GM04503 (cell line): ENCODE measurements at places on chromosomes 6 and 20.

DNA sequence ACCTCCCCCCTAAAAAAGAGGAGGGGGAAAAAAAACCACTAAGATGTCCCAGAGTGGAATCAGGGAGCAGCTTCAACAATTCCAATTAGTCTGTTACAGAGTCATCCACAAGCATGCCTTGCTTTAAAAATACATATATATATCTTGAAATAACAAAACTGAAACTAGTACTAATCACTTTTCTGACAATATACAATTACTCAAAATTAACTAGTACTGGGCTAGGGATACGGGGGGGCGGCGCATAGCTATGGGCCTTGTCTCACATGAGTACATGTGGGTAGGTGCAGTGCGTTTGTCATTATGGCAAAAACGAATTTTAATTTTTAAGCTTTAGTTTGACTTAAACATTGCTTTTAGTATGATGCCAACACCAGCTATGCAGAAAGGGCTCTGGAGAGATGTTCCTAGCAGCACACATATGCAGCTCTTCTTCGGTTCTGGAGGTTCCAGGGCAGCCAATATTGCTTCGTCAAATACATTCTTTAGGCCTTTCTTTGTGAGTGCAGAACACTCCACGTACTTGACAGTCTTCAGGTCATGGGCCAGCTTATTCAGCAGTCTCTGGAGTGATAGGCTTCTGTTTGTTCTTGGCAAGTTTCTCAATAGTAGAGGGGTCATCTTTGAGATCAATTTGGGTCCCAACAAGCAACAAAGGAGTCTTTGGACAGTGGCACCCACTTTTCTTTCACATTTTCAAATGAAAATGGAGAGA is 38.8 kb downstream of the ITCH start:
- DNase-seq, result no peak

- DNase-seq, result no peak
Measured at GRCh38 chr20:37837924-37838323, 65.0 kb upstream of the VSTM2L start.

- DNase-seq, result no peak
Measured at GRCh38 chr6:160510199-160510598, 153.9 kb downstream of the LPA start.

GRCh38 chr6:101572627-101573026 is 179.1 kb downstream of the GRIK2 start:
- no peak for DNase-seq

DNA sequence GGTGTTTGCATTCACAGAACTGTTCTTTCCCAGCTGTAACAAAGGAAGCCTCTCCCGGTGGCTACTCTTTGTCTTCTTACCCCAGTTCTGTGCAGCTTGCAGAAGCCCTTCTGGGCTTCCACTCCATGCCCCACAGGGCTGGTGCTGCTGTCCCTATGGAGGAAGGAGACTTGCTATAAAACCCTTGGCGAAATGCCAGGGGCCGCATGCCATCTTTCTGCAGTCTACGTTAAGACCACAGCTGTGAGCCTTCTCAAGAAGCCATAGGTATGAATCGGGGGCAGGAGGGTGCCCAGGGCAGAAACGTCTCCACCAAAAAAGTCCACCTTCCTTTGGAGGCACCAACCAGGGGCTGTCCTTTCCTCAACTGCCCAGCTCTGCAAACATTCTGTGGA is 60.7 kb downstream of the PRND start:
- no peak for DNase-seq

DNA sequence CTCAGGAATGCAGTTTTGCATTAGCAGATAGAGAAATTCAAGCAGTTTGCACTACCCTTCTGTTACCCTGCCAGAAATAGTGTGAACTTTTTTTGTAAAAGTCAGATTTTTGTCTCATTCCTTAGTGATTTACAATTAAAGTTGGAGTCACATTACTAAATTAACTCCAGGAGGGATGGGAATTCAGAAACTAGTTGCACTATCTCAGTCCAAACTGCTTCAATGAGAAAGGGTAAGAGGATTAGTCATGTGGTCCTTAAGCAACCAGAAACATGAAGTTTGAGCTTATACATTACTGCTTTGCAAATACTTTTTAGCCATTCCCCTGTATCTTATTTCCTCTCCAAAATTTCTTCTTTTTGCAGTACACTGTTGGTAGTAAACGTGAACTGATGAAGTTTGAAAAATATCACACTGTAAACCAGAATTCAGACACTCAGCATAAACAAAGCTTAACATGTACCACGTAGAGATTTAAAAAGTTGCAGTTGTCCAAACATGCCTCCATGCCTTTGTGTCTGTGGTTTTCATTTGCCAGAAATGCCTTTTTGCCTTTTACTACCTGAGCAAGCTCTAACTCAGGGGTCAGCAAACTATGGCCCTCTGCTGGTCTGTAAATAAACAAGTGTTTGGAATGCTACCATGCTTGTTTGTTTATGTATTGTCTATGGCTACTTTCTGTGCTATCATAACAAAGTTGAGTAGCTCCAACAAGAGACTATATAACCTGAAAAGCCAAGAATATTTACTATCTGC is 49.7 kb downstream of the TP53INP2 start:
- peak; percentile 35 for DNase-seq

DNA sequence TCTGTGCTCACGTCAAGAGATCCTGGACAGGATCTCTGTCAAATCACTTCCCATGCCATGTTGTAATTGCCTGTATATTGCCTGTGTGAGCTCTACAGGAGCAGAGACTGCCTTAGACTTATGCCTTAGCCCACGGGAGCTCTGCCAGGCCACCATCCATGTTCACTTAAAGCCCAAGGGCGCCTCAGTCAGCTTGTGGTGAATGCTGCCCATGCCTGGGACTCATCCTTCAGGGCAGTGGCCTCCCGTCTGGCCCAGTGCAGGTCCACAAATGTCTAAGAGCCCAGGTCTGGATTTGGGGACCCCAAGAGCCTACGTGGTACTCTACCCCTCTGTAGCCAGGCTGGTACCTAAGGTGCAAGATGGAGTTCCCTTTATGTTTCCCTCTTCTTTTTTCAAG is 22.4 kb upstream of the BPIFA2 start:
- no peak for DNase-seq

GRCh38 chr6:17318435-17319165 is 37.4 kb downstream of the RBM24 start:
- DNase-seq, result no peak

GRCh38 chr6:21208081-21208795 is 385.3 kb upstream of the SOX4 start:
- DNase-seq, result no peak

DNA sequence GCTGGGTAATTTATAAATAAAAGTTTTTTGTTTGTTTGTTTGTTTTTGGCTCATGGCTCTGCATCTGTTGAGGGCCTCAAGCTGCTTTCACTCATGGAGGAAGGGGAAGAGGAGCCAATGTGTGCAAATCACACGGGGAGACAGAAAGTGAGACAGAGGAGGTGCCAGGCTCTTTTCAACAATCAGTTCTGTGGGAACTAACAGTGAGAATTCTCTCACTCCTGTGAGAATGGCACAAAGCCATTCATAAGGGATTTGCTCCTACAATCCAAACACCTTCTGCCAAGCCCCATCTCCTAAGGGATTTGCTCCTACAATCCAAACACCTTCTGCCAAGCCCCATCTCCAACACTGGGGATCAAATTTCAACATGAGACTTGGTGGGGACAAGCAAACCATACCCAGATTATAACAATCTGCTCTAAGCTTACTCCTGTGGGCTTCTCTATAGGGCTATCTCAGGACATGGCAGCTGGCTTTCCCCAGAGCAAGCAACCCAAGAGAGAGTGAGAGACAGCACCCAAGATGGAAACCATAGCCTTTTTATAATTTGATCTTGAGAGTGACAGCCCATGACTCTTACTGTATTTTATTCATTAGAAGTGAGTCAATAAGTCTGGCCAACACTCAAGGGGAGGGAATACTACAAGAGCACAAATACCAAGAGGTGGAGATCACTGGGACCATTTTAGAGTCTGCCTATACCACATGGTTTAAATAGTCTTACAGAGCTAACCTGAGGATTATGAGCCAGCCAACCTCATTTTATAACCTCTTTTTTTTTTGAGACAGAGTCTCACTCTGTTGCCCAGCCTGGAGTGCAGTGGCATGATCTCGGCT is 22.8 kb upstream of the LRRC1 start:
- DNase-seq, result peak; percentile 32

DNA sequence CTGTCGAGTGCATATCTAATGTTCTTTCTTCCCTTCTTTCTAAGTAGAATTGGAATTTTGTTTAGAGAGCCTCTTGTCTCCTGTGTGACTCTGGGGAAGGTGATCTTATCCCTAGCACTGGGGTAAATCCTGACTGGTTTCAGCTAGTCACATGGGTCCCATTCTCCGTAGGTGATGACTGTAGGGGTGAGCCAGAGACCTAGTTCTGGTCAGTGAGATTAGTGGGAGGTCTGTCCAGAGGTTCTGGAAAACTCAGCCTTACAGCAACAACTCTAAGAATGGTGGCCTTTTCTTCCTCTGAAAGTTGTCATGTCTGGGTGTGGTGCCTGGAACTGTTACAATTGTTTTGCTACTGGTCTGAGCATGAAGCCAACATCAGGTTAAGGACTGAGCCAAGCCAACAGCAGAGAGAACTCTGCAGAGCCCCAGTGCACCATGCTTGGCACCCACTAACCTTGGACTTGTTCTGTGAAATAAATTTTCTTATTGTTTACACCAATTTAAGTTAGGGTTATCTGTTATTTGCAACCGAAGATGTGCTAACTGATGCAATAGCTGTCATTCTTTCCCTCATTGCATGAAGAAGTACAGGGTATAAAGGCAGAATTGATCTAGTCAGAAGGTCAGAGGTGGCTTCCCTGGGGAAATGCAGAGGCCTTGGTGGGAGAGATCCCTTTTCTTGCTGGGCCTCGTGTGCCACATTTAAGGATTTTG is 56.8 kb upstream of the TULP4 start:
- DNase-seq, result no peak

DNA sequence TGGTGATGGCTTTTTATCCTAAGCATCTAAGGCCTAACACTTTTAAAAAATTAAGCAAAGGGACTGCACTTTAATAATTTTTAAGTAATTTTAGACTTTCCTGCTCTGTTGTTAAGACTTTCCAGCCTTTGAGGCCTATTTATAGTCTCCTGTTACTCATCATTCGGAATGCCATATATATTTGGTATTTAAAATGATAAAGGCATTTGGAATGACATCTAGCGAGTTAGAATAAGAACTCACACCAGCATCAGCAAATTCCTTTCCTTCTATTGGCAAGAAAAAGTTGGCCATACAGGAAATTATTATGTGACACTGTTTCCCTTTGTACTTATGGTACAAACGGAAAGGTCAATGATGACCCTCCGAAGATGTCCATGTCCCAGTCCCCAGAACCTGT is 88.1 kb upstream of the STMND1 start:
- peak; percentile 69 for DNase-seq

DNA sequence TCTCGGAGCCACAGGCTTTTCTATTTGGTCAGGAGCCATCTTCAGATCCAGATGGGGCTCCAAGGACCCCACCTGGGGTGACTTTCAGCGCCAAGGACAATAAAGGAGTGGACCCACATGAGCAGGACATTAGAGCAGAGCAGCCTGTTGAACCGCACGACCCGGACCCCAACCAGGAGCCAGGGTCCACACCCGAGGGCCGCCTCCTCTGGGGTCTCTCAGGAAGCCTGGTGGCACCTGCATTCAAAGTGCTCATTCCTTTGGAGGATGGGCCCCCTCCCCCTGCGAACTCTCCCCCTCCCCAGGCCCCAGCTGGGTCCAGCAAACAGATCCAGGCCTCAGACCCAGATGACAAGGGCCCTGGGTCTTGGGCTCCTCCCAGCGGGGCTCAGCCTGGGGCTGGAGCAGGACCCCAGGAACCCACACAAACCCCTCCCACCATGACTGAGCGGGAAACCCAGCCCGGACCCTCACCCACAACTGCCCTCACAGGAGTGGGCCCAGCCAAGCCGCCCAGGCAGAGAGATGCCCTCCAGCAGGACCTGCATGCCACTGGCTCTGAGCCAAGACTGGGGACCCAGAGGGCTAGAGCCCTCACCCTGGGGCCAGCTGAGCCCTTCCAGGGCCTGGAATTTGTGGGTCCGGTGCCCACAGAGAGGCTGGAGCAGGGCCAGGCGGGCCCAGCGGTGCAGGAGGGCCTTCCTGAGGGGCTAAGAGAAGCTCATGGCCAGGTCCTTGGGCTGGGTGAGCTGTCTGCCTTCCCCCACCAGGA is 23.9 kb downstream of the RAB44 start:
- DNase-seq, result no peak

DNA sequence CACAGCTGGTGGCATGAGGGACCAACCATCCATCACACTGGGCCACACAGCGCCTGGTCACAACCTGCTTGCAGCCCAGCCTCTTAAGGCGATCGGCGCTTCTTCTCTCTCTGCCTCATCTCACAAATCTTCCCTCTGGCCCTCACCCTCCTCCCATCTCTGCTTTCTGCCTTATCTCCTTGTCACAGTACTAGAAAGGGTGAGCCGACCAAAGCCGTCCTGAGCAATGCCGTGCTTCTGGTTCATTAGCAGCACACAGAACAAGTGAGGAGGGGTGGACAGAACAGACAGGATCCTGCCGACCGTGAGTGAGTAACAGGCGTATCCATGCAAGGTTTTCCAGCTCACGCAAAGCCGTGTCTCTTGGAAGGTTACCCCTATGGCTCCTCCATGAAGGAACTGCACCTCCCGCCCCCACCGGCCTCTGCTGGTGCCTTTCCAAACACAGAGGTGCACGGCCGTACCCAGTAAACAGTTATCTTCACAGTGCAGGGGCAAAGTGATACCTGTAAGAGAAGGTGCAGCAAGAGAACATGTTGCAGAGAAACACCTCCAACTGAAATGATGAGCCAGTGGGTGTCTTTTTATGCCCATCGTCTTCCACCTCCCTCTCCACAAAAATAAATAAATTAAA is 331.7 kb downstream of the FARS2 start:
- no peak for DNase-seq

- no peak for DNase-seq
Measured at GRCh38 chr6:19609972-19610641, 227.1 kb upstream of the ID4 start.

DNA sequence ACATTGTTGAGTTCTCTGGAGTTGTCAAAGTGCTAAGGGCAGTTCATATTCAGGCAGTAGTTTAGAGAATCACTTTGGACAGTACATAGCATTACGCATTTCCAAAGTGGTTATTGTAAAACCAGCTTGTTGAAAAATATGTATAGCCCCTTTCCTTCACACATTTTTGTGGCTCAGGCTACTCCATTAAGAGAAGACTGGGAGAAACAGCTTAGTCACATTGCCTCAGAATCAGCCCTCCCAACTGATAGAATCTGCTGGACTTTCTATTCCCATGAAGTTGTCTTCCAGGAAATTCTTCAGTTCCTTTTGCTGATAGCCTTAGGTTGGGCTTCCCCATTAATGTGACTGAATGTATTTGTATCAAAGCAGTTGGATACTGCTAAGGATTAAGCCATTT is 39.5 kb upstream of the HDGFL1 start:
- no peak for DNase-seq

- DNase-seq, result peak; percentile 56
Measured at GRCh38 chr6:110958329-110959192, at the start of gene GTF3C6. TSS of gene GTF3C6 (plus strand) at chr6:110958706. CDS start at chr6:110958770, 64 bp downstream.

DNA sequence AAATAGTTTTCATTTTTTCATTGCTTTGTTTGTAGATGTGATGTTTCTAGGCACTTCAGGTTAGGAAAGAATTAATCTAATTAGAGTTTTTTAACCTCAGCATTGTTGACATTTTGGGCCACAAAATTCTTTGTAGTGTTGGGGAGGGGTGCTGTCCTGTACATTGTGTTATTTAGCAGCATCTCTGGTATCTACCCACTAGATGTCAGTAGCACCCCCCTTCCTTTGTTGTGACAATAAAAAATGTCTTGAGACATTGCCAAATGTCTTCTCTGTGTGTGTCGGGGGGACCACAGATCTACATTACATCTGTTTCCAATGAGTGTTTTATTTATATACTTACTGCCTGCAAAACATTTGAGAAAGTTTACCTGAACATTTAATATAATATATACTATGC is 45.6 kb downstream of the EYA4 start:
- DNase-seq, result no peak
